T-helper 17 cell (primary cell): ENCODE measurements at places on chromosomes 3 and 15.

- no peak for DNase-seq
These were observed 685 bp upstream of the FOXB1 start for GRCh38 chr15:60003243-60004008.

DNA sequence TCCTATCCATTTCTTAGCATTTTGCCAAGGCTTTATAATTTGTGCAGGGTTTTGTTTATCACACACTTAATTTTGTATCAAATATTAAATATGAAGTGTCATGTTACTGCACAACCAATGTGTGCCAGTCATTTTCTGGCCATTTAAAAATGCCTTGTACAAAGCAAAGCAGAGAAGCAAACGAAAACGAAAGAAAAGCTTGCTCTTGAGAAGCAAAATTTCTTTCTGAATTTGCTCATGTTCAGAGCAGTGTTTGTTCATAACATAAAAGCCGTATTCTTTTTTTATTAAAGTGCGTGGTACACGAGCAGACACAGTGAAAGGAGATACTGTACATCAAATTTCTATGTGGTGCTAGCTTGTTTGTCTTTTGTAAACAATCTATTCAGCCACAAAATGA lies 792.6 kb downstream of the NAALADL2 start:
- no peak for DNase-seq

DNA sequence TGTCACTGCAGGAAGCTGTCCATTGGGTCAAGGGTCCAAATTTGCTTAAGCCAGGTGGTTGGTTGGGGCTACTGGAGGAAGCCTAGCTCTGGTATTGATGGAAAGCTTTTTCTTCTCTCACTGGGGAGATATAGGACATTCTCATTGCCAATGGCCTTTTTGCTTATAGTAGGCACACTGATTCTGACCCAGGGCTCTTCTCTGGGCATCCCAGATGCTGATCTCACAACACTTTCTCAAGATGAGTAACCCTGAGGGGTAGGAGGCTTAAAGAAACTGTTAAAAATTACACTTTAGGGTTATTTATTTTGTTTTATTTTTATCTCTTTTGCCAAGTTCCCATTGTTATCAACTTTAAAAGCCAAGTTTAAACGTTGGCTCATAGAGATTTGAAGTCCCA lies 337.8 kb downstream of the LRRC3B start:
- DNase-seq: no peak

- DNase-seq: no peak
These were observed 799 bp downstream of the SERF2 start for GRCh38 chr15:43792761-43793476.

- DNase-seq: no peak
These were observed 264.0 kb downstream of the KLF13 start for GRCh38 chr15:31590609-31591008.

- no peak for DNase-seq
These were observed 57.7 kb downstream of the PIK3R4 start for GRCh38 chr3:130688697-130689470.

DNA sequence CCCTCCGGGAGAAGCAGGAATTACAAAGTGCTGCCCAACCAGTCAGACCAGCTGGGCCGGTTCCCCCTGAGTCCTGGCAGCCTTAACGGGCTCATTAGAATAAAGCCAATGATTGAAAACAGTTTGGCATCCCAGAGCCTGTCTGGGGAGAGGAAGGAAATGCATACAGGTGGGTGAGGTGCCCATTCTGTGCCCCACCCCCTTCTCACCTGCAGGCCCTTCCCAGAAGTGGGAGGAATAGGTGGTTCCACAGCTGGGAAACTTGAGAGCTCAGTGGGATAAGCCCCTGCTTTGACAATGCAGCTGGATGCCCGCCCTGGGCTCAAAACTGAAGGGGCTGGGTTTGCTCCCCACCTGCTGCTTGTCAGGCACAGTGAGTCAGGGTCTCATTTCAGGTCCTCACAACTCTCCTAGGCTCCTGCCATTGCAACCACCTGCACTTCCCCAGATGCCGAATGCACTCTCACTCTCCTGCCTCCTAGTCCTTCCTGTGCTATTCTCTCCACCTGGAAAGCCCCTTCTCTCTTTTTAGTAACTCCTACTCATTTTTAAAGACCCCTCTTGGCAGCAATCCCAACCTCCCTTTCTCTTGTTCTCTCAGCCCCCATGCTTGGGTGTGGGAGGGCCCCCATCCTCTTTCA lies 5.5 kb upstream of the BUB1B start:
- DNase-seq: no peak

DNA sequence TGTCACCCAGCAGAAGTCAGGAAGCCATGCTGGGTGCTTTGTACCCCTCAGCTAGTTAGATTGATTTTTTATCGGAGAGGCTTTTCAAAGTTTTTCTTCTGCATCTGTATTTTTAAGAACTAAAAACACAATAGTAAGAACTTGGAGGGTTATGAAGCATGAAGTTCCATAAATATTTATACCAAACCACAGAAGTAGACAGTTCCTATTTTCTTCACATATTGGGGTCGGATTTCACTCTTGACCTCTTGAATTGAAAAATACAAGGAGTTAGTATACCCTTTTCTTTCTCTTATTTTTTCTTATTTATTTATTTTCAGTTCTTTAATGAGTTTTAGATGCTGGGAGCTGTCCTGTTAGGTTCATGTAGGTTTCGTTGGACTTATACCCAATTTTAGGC lies 35.1 kb downstream of the SLC25A26 start:
- no peak for DNase-seq

GRCh38 chr3:156892701-156893100 lies 66.5 kb downstream of the LEKR1 start:
- no peak for DNase-seq

GRCh38 chr3:46675843-46676567 lies 17.5 kb downstream of the ALS2CL start:
- no peak for DNase-seq

DNA sequence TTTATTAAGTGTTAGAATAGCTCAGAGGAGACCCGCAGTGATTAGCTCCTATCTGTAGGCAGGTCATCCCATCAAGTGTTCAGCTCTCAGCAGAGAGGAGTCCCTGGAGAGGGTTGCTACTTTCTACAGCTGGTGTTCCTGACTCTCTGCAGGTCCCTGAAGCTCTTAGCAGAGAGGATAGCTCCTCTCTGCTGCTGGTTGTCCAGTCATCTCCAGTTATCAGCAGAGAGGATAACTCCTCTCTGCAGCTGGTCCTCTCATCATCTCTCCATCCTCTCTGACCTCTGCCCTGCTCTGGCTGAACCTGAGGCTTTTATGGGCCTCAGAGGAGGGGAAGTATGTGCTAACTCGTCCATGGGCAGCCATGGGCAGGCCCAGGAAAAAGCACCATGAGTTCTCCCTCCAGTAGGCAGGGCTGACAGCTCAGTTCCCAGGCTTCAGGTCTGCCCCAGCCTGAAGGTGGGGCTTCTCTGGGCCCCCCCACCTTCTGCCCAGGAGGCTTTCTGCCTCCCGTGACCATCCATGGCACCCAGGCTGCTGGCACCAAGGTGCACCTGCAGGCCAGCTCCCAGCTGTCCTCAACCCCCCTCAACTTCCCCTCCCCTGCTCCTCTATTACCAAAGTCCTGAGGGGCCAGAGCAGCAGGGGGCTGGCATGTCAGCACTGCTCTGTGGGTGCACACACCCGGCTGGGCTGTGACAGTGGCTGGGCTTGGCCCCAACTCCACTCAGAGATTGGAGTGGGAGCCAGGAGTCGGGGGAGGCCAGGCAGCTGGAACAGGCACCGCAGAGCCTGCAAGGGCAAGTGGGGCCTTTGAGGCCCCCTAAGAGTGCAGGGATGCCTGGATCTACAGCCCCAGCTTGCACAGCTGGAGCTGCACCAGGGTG lies 98.9 kb upstream of the FRMD4B start:
- no peak for DNase-seq

DNA sequence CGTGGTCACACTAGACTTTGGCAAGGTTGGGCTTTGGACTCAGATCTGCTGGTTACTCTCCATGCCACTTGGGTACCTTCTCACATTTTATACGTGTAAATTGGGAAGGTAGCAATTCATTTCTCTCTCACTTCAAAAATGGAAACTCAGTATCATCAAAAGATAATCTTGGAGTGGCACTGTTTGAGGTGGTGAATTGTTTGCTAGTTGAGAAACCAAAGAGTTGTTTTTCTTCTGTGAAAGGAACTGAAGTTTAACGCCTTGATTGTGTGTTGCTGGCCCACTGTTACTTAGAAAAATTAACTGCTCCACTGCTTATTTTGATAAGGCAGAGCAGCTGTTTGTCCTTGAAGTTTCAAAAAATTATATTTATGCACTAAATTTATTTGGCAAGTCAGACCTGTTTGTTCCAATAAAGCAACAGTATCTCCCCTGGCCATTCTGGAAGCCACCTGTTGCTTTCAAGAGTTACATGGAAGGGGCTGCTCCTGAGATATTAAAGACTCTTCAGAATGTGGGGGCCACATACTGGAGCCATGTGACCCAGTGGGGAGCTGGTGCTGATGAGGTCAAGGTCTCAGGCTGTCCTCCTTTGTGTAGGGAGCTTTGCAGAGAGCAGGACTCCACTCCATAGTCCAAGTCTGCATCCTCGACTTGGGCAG lies 16.2 kb downstream of the PLCL2 start:
- DNase-seq: no peak

DNA sequence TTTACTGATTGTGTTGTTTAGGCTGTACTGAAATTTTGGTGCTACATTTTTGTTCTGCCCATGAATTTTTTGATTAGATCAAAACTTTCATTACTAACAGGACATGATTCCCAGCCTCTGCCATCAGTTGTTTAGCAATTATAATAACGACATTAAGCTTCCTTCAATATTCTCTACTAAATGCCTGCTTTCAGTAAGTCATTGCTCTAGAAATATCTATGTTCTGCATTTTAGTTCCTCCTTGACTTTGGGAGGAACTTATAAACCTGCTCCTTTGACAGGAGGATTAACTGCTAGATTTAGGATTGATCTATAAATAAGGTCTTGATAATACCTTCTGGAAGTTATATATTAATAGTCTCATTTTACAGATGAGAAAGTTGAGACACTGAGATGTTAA lies 269.1 kb downstream of the RAP2B start:
- no peak for DNase-seq

GRCh38 chr15:37149146-37149545 lies 48.8 kb upstream of the MEIS2 start:
- no peak for DNase-seq

GRCh38 chr3:60707452-60708020 lies 543.7 kb downstream of the FHIT start:
- no peak for DNase-seq

- no peak for DNase-seq
These were observed 10.8 kb upstream of the FYCO1 start for GRCh38 chr3:46006238-46007032.
